ENCODE measurements at places on chromosomes 1 and 21.

DNA sequence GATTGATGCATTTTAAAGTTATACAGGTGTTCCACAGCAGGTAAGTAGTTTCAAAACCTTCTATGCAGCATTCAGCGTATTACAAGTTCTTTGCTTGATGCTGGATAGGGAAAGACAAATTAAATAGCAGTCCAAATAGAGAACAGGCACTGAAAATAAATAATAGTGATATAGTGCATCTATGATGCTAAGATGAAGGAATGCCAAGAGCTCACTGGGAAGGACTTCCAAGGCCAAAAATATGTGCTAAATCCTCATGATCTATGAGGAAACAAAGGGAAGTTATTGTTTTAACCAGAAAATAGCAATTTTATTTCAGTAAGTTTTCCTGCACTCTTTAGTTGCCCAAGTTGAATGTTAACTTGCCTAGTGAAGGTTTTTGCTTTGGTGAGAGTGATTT, 127.8 kb upstream of the GREM2 start:
- no peak for DNase-seq

DNA sequence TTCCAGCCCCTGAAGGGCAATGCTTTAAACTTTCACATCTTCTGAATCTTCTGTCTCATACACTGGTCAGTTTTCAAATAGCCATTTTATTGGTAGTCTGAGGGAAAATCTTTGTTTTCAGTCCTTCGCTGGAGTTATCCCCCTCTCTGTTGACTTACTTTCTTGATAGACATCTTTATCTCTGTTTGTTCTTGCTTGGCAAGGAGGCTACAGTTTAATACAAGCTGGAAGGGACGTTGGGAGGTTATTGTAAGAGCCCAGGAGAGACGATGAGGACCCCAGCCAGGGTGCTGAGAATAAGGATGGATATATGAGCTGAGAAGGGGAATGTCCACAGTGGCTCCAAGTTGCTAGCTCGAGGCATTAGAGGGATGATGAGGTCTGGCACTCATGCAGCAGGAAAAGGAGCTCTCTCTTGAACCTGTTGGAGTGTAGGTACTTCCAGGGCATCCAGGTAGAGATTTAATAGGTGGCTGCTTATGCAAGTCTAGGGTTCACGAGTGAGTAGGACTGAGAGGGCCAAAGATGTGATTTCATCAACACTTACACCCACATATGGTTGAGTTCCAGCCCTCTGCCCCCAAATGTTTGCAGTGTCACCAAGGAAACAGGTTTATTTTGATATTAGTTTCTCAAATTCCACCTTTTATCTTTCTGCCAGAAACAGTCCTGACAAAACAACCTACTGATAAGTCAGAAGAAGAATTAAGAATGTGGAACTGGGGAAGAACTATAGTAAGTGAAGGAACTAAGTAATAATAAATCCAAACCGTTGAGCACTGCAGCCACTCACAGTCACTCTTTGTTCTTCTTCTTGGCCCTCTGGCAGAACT, 237.3 kb upstream of the PROX1 start:
- DNase-seq = no peak

- DNase-seq = no peak
These were observed 154.7 kb upstream of the KCNK2 start for GRCh38 chr1:214927796-214928195.

DNA sequence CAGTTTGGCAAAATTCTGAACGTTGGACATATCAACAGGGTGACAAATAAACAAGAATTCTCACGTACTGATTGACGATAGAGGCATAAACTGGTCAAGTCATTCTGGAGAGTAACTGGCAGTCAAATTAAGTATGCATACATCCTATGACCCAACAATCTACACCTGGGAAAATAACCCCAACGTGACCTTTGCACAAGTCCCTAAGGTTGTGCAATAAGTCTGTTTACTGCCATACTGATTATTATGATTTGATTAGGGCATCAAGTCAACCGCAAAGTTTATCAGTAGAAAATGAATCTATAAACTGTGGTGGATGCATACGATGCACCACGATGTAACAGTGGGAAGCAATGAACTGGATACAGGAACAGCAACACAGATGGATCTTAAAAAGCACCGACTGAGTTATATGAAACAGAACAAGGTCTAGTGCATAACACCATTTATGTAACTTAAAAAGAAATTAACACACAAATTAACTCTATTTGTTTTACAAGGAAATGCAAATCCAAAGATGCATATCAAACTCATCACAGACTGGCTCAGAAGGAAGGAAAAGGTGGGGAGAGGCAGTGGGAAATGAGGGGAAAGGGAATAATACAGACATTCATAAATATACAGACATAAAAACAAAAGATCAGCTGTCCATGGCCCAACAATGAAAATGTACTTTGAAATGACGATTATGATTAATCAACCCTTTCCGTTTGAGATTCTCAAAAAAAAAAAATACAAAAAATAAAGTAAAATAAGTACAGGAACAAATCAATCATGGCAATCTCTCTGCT, 41.0 kb upstream of the SEC16B start:
- no peak for DNase-seq

All from H1 (cell line).